ENCODE measurements at places on chromosomes 11 and 22.

DNA sequence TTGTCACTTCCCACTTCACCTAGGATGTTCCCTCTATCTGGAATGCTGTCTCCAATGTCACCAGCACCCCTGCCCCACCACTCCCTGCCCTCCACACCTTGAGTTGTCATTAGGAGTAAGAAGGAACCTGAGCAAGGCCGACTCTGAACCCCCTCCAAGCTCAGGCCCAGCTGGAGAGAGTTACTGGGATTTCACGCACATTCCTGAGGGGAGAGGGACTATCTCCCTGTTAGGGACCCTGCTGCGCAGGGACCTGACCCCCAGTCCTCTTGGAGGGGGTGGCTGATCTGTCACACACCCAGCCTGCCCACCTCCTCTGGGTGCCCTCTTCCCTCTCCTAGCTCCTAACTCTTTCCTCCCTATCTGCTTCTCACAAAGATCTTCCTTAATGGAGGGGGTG, 81.7 kb downstream of the NECTIN1 start:
- no peak for DNase-seq

DNA sequence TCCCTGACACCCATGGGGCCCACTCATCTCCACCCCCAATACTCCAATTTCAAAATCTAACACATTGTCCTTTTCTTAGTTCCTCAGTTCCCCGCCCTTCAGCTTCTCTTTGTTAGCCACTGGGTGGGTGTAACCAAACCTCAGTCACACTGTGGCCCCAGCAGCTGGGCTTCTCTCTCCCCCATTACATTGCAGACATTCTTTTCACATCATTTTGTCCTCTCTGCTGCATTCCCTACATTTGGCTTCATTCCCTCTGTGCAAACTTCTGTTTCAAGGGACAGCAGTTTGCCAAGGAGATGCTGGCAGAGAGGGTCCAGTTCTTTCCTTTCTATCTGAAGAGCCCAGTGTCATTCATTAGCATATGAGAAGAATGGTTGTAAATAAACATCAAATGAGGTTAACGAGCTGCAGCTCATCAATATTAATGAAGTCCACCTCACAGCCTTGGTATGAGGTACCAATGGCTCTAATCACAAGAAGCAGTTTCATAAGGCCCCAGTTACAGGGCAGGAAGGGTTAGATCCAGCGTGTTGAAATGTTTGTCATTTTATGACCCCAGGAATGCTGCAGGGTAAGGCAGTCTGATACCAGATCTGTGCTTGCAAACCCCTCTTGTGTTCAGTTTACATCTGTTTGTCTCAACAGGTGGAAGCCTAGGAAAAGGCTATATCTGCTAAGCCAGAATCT, 72.3 kb downstream of the ARFGAP2 start:
- no peak for DNase-seq

DNA sequence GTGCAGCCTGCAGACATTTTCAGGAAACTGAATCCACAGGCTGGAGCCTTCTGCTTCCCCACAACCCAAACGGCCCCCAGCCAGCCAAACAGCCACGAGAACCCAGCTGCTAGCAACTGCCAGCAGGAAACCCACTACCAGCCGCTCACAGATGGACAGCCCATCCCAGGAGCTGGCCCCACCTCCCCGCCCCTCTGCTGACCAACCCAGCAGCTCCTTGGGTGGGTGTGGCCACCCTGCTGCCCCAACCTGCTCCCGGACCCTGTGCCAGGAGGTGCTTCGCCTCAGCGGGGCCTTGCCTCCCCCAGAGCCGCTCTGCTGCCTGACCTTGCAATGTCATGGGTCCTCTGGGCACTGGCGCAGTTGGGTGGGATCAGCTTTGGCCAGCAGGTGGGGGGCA, 8.2 kb upstream of the CCDC188 start:
- no peak for DNase-seq

GRCh38 chr11:62030071-62030684, 62.7 kb upstream of the FTH1 start:
- DNase-seq: no peak

- DNase-seq: no peak
These were observed 37.3 kb upstream of the POU2AF1 start for GRCh38 chr11:111416231-111416960.

GRCh38 chr11:129968591-129969419, 33.8 kb downstream of the PRDM10 start:
- DNase-seq: no peak

GRCh38 chr11:123082977-123083376, 21.0 kb upstream of the HSPA8 start:
- DNase-seq: no peak

GRCh38 chr11:57972013-57972367, 51.7 kb upstream of the OR9Q1 start:
- no peak for DNase-seq

DNA sequence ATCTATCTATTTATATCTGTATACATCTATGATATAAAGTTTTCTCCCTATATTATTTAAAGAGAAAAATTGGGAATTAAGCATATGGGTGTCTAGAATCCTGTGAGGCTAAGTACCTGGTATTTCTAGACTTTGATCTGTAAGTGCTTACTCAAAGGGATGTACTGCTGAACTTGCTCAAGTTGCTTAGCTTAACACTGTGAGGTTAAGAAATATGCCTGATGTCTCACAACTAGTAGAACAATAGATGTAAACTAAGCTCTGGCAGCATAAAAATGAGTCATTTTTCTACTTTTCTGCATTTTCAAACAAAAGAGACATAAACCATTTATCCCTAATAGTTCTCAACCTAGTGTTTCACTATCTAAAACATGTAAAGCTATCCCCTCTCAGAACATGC, 744.4 kb upstream of the ANO3 start:
- no peak for DNase-seq

GRCh38 chr22:38228873-38229740, 27.3 kb downstream of the MAFF start:
- DNase-seq: no peak

GRCh38 chr11:68778205-68778604, 26.9 kb upstream of the TESMIN start:
- no peak for DNase-seq

Measured in activated T-cell treated with anti-CD3 and anti-CD28 coated beads, Interleukin-2, amount 50 U/mL, for 48 hours (primary cell).